ENCODE measurements at places on chromosomes 6 and 20. TPM values are rescaled to one million over a fixed set of nuclear protein-coding genes. Genes with fewer than 3 reads are reported as not detected.

The MACROD2 gene
- not detected for total RNA-seq

DNA sequence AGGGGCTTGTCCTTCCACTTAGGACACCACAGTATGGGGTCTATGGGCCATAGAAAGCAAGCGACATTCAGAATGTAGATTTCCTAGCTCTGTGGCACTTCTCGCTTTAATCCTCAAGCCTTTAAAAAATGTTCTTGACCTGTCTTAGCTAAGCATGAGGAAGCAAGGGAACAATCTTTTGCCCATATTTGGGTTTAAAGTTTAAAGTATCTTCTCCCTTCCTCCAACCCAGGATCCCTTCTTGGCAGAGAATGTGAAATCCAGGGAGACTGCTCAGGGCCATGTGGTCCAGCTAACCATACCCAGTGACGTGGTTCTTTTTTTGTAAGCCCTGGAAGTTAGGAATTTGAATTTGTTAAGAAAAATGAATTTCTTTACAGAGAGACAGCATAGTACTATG, 289.9 kb downstream of the BTBD9 start:
- DNase-seq: peak; percentile 90
- no peaks in the 10 kb centered on the region for H3K36me3 ChIP-seq
- H3K4me3 ChIP-seq: no peak overlapping the region
- H3K4me1 ChIP-seq: peaks cover 12% of the 10 kb centered on the region

GRCh38 chr6:82711105-82711827, 347.6 kb downstream of the TPBG start:
- H3K27ac ChIP-seq: no peak overlapping the region
- H3K4me1 ChIP-seq: no peaks in the 10 kb centered on the region
- H3K4me3 ChIP-seq: no peak overlapping the region
- no peaks in the 10 kb centered on the region for H3K36me3 ChIP-seq
- DNase-seq: no peak

DNA sequence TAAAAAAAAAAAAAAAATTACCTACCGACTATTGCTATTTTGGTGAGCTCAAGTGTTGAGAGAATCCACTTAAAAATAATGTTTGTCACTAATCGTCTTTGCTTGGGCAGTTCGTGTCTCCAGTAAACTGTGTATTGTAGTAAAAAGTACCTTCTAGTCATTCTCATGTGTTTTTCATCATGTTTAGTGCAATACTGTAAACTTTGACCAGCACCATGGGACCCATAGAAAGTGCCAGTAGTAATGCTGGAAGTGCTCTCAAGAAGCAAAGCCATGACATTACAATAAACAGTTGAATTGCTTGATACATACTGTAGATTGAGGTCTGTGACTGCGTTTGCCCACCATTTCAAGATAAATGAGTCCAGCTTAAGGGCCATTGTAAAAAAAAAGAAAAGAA, 395.2 kb downstream of the BCKDHB start:
- no peaks in the 10 kb centered on the region for H3K4me1 ChIP-seq
- H3K27ac ChIP-seq: no peak overlapping the region
- H3K4me3 ChIP-seq: no peak overlapping the region
- DNase-seq: no peak
- H3K36me3 ChIP-seq: no peaks in the 10 kb centered on the region
- no peaks in the 10 kb centered on the region for H3K27me3 ChIP-seq

DNA sequence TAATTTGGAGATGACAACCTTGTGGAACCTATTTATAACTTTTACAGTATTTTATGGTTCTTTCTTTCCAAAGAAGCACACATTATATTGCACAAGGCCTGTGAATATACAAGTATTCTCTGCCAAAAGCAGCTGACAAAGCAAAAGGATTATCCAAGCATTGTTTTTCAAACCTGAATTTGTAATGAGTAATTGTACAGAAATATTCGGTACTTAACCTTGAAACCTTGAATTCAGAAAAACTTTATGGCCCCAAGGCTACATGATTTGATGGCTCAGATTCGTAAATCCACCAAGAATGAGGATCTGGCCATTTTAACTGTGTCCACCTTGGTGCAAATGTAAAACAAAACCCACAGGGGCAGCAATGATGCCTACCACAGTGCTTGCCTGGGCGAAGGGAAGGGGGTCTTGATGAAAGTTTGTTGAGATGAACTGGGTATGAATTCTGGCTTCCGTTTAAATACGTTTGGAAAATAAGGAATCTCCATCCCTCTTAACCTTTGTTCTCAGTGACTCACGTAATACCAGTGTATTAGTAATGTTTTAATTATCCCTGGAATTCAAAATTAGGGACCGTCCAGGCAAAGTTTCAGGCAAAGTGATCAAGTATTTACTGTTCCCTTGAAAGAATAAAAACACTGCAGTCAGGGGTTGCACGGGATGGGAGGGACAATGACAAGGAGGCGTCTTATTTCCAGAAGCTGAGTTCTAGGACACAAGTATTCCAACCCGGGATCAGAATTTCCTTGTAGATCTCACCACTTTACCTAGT, 2.7 kb upstream of the RBM24 start:
- H3K27ac ChIP-seq: peak overlapping the region; percentile 67
- no peaks in the 10 kb centered on the region for H3K36me3 ChIP-seq
- no peaks in the 10 kb centered on the region for H3K27me3 ChIP-seq
- peak; percentile 64 for DNase-seq

GRCh38 chr20:8518878-8519277, 386.8 kb downstream of the PLCB1 start:
- H3K4me3 ChIP-seq: no peak overlapping the region
- H3K27me3 ChIP-seq: no peaks in the 10 kb centered on the region
- no peak for DNase-seq

DNA sequence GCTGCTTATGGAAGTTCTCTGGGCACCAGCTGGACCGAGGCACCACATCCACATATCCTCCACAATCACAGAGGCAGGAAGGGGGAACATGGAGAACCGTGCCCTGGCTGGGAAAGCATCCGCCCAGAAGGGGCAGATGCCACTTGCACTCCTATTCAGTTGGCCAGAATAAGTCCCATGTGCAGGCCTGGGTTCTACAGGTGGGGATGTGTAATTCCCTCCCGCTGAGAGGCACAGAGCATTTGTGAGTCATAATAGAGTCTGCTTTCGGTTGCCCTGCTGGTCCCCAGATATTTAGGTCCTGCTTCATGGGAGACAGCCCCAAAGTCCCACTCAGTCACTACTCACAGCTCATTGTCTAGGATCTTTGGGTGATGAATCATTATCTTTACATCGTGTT, 104.0 kb downstream of the PHACTR3 start:
- H3K4me1 ChIP-seq: no peaks in the 10 kb centered on the region
- H3K36me3 ChIP-seq: no peaks in the 10 kb centered on the region
- H3K27ac ChIP-seq: no peak overlapping the region
- DNase-seq: no peak
- no peak overlapping the region for H3K4me3 ChIP-seq
- H3K27me3 ChIP-seq: no peaks in the 10 kb centered on the region

DNA sequence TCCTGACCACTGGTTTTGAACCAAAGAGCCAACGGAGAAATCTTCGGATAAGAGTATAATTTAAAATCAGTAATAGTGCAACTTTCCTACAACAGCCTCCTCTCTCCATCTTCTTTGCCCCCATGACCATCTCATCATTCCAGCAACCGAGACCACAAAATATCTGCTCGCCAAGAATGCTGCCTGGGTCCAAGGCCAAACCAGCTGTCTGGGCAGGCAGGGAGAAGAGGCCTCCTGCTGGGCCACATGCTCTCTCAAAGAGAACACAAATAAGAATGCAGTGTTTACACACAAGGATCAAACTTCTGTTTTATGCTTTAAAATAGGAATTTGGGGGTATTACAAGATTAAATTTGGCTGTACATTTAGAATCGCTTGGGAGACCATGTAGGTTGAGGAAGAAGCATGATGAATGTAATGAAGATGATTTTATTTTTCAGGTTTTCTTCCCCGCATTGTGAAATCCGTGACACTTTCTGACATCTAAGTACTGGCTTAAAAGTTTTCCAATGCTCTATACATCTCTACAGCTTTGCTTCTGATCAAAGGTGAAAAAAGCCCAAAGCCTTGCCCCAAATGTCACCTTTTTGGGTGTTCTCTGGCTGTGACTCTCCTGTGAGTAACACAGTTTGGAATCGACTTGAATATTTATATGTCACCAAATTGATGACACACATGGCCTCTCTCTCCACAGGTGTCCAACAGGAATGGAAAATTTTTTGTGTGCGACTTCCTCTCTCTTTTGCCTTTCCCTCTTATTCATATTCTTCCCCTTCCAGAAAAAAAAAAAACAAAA, 79.4 kb upstream of the PROKR2 start:
- no peaks in the 10 kb centered on the region for H3K4me1 ChIP-seq
- H3K36me3 ChIP-seq: no peaks in the 10 kb centered on the region
- no peak overlapping the region for H3K27ac ChIP-seq
- no peak overlapping the region for H3K4me3 ChIP-seq
- no peak for DNase-seq
- H3K27me3 ChIP-seq: 0 out of 2 replicates have a peak, but pooled peaks cover under 1% of the 10 kb centered on the region

Data from IMR-90 (cell line).